ENCODE measurements at places on chromosomes 12 and 14.

DNA sequence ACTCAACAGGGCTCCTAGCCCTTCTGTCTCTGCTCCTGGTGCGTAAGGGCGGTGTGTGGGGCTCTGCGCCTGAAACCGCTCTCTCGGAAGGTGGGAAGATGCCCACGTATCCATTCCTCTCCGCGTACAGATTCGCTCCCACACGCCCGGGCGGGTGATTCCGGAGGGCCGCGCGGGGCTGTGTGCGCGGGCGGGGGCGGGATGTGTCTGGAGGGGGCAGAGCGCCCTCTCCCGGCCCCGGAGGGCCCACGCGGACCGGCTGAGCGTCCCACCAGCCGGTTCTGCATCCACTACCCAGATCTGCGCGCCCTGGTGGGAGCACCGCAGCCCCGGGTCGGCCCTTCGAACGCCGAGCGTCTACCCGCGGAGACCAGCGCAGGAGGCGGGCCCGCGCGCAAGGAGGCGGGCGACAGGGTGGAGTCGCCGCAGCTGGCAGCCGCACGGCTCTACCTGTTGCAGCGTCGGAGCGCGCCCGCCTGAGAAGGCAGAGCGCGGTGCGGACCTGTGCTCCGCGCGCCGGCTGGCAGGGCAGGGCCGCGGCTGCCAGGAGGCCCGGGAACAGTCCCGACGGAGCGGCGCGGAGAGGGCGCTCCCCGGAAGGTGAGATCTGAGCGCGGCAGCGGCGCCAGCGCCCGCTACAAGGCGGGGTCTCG lies 1.4 kb upstream of the KCNK13 start:
- DNase-seq: peak; percentile 12

GRCh38 chr14:104794993-104795780 lies at the start of gene AKT1:
Gene AKT1, minus strand, starts transcription at chr14:104795748. Its CDS starts 3,105 bp downstream, at chr14:104792643.
- DNase-seq: no peak

DNA sequence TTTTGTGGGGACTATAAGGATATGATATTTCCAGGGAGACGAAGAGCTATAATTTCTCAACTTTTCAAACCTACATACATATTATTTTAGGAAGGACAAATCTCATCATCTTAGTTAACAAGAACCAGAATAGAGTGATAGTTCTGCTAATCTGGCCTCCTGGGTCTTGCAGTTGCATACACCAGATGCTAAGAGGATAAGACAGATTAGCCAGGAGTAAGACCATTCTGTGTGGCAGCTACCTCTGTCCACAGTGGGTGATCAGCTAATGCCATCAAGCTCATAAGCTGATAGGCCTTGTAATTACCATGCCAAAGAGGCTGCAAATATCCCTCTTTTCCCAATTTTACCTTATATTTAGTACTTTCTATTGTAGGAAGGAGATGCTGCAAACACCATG lies 776.8 kb downstream of the NRXN3 start:
- DNase-seq: no peak

DNA sequence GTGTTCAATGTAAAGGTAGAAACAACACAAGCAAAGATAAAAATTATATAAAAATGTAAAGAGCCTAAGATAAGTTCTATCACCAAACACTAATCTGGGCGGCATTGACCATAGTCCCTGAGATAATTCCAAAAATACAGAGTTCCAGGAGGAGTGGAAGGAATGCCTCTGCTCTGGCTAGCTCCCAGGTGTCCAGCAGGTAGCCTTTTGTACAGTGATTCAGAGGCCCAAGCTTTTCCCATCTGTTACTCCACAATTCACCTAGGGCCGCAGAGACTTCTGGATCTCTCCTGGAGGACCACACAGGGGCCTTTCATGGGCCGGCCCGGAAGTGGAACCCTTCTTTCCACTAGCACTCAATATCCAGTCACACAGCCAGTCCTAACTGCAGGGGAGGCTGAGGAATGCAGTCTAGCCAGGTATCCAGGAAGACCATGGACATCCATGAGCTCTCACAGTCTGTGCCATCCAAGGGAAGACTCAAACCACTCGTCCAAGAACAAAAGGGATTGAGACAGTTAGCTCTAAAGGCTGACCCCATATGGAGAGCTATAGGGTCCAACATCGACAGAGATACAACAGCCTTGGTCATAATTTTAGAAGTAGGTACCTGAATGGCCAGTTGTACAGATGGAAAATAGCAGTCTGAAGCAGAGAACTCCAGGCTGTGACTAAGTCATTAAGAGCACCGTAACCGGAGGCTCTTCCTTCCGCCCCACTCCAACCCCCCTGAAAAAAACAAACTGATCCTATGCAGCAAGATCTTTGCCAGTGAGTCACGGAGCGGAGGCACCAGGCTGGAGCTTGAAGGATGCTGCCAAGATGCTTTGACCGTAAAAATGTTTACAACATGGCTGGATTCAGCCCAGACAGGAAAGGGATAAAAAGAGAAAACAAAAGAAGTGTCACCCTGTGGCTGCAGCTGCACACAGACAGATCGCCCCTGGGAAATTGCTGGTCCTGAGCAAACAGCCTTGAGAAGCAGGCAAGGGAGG lies 204.8 kb downstream of the NUAK1 start:
- DNase-seq: no peak

DNA sequence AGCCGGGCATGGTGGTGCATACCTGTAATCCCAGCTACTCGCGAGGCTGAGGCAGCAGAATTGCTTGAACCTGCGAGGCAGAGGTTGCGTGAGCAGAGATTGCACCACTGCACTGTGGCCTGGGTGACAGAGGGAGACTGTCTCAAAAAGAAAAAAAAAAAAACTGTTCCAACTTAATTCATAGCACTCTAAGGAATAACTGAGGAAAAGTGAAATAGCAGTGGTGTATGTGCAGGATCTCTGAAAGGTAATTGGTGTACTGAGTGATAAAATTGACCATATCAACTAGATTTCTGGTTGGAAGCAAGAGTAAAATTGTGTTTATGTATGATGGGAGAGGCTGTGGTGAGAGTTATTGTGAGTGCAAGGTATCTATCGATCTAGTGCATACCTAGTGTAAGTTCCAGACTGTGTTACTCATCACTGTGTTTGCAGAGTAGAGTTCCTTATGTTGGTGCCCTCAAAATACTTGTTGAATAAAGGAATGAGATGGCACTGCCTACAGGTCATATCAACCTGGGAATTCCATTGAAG lies 6.3 kb downstream of the CAND1 start:
- DNase-seq: no peak

- DNase-seq: no peak
Measured at GRCh38 chr14:31879661-31880348, 197.3 kb upstream of the ARHGAP5 start.

- no peak for DNase-seq
Measured at GRCh38 chr12:22993609-22994315, 368.8 kb downstream of the ETNK1 start.

DNA sequence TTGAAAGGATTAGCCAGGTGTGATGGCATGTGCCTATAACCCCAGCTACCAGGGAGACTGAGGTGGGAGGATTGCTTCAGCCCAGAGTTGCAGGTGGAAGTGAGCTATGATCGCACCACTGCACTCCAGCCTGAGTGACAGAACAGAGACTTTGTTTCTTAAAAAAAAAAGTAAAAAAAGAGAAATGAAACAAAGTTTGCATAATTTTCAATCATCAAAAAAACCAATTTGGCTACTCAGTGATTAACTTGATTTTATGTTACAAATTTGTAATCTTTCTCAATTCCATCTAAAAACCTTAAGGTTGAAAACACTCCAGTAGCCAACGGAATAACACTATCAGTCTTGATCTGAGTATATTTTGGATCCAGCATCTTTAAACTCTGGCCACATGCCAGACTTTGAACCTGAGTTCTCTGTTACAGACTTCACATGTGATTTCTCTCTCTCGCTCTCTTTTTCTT lies 12.6 kb upstream of the DENND5B start:
- DNase-seq: no peak

DNA sequence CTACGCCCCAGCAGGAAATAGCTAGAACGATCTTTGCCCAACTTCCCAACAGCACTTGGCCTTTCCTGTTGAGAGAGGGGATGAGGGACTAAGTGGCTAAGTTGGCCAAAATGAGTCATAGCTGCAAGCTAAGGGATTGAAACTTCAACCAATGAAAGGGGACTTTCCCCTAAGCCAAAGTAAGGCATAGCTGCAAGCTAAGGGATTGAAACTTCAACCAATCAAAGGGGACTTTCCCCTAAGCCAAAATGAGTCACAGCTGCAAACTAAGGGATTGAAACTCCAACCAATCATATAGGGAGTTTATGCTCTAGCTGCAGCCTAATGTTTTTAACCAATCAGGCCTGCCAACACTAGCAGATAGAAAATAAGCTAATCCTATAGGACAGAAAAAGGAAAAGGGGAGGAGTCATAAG lies 100.5 kb upstream of the SSTR1 start:
- no peak for DNase-seq

- DNase-seq: no peak
Measured at GRCh38 chr14:60396718-60397343, 89.0 kb downstream of the C14orf39 start.

Measured in NCI-H1048 (cell line).